ENCODE measurements at places on chromosomes 5 and 9.

GRCh38 chr5:64685866-64686265, 4.4 kb upstream of the SHISAL2B start:
- DNase-seq = no peak

GRCh38 chr5:34791761-34792244, 47.2 kb upstream of the TTC23L start:
- no peak for DNase-seq

DNA sequence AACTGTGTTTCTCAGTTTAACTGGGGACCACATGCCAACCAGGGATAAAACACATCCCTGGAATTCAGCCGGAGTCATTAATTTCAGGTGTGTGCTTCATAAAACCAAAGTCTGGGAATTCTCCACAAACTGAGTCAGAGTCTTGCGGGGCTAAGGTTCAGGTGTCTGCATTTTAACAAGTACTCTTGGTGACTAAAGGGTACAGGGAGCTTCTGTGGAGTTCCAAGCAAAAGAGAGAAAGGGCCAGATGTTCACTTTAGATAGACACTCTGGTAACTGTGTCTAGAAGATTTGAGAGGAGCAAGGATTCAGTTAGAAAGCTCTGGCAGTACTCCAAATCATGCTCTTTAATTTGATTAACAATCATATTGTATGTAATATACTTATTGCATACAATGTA, 4.0 kb downstream of the NADK2 start:
- DNase-seq = no peak

DNA sequence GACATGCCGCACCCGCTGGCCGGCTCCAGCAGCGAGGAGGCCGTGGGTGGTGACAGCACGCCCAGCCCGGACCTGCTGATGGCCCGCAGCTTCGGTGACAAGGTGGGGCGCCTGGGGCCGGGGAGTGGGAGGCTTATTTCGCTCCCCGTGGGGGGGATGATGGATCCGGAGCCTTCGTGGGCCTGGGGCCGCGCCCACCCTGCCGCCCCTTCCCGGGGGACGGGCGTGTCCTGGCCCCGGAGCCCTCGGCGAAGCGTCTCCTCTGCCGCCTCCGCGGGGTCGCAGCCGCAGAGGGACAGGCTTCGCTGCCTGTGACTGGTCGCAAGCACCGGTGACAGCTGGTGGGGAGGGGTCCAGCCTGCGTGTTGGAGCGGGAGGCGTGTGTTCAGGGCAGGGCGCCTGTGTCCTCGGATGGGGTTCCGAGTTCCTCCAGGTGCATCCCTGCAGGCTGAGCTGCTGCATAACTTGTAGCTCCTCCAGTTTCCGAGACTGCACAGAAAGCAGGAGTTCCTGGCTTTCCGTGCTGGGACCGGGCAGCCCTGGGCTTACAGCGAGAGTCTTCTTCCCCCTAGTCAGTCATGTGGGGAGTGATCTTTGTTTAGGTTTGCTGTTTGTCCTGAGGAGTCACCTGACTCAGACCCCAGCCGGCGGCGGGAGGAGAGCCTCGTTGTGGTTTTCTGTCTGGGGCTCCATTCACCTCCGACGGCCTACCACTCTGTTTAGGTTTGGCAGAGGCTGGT, 666 bp downstream of the SNX30 start:
- peak; percentile 79 for DNase-seq

GRCh38 chr9:23736293-23736692, 89.7 kb downstream of the ELAVL2 start:
- DNase-seq = no peak

DNA sequence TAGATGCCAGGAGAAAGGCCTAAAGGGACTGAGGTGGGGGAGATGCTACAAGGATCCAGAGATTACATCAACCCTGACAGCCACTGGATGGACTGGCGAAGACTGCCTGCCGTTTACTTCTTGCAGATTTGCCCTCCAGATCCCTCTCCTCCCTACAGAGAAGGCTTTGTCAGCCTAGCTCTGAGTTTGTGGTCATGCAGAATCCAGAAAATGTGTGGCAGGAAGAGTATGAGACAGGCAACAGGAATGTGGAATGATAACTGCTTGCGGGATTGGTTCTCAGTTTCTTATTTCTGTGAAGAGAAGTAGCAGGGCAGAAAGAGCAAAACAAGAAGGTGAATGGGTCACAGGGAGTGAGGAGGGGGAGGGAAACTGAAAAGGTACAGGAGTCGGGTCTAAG, 129.6 kb downstream of the TLE1 start:
- DNase-seq = no peak

DNA sequence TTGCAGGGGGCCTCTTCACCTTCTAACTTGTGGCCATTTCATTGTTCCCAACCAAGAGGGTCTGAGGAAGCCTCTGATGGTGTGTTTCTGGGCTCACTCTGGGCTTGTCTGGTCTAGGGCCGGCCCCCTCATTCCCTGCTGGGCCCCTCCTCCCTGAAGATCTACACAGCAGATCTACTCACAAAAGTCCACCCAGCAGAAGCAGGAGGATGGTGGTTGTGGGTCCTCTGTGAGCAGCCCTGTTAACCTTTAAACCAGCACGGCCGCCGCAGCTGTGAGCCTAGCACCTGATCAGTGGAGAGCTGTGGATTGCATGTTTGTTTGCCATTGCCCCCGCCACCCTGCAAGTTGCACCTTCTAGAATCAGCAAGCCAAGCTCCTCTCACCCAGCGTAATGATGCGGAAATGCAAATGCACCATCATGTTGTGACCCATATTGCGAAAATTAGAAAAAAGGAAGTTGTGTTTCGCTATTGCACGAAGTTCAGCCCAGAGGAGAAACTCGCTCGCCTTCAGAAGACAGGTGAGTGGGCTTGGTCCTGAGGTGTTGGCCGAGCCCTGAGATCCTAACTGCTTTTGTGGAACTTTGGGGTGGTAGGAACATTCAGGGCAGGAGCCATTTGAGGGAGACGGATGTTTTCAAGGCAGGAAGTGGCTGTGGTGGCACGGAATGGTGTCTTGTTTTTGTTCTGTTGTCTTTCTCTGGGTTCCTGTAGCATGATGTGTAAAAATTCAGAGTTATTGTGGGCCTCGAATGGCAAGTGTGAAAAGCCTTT, 16.7 kb downstream of the FGD3 start:
- DNase-seq = peak; percentile 68

DNA sequence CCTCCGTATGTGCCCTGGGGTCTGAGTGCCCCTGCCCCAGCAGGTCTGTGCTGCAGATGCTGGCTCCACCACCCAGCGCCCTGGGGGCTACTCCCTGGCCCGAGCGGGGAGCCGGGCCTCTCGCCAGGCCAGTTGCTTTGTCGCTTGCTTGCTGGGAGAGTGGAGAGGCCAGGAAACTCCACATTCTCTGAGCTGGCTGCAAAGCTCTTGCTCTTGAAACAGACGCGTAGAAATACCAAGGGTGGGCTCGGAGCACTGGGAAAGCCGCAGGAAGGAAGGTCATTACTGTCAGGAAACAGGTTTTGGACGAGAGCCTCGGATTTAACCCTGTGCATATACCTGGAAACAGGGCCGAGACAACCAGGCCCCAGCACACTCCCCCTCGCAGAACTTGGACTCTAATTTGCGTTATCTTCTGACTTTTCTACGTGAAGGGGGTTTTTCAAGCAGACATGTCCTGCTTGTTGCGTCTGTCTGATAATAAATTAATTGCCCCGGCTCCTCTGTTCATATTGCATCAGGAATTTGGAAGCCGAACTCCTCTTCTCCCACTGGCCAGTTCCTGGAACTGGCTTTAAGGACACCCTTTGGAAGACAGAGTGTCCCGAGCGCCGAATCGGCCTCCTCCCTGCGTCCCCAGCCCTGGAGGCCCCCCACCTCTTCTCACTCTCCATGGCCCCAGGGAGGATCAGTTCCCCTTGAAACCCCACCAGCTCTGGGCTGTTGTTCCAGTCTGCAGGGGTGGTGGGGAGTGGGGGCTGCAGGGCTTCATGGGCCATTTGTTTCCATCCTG, 11.2 kb downstream of the ADAMTSL2 start:
- DNase-seq = no peak

DNA sequence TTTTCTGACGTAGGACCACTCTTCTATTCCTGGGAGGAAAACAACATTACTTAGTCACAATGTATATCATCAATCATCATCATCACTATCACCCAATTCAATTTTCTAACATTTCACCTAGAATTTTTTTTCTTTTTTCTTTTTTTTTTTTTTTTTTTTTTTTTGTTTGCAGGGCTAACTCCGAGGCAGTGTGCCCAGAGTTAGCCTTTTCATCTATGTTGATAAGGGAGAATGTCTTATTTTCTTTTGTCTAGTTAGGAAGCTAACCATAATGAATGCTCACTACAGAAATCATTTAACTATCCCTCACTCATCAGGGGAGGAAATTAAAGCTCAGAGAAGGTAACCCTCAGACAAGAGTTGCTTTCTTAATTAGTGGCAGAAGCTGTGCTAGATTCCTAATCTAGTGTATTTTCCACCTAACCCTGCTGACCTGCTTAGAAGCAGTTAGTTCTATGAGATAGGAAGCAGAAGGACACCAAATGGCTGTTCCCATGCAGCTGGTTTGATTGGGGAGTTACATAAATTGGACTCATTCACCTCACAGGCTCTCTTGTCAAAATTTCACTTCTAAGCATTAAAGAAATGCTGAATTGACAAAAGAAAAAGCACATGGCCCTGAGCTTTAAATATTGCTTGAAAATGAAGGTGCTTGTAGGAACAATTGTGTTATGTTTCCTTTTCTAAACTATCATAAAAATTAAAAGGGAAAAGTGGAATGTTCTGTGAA, 8.6 kb upstream of the PRRC1 start:
- no peak for DNase-seq

- DNase-seq = no peak
Observed at GRCh38 chr5:22643356-22643755, 209.8 kb downstream of the CDH12 start.

DNA sequence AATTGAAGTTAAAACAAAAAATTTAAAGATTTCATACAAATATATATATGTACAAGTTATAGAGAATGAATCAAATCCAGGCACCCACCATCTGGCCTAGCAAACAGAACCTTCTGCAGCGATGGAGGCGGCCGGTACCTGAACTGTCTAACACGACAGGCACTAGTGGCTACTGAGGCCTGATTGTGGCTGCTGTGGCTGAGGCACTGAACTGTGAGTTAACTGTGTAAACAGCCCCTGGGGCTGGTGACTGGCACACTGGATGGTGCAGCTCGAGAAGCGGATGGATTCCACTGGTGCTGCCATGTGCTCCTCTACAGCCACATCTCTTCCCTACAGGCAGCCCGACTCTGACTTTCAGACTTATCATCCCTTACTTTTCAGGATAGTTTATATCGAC, 82.4 kb downstream of the RAPGEF1 start:
- peak; percentile 51 for DNase-seq

DNA sequence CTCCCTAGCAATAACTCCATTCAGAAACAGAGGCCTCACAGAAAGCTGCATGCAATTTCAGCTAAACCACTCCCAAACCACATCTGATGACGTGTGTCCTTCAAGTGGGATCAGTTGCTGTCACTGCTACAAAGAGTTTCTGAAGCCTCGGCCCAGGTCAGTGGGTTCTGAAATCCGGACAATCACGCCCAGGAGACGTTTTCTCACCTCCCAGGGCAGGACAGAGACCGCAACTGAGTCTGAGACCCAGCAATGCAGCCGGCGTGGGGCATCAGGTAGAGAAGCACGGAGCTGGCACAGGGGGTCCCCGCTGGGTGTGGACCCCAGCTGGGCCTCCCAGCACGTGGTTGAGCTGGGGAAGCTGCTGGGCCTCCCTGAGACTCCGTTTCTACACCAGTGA, 2.6 kb upstream of the UBE2QL1 start:
- no peak for DNase-seq

GRCh38 chr9:33221568-33221884, 18.4 kb upstream of the SPINK4 start:
- no peak for DNase-seq

DNA sequence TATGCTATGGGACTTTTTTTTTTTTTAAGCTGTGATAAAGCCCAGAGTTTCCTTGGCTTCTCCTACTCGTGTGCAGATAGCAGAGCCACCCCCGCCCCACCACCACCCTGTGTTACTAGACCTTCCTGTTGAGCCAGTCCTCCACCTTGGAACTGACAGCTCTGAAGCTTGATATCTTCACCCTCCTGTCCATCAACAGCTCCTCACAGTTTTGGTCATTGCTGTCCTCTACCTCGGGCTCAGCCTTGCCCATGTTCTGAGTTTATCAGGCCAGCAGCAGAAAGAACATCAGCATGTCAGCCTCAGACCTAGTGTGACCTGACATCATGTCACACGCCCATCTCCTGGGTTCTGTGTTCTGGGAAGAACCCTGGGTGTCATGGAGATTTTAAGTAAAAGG, 167.1 kb upstream of the RAI14 start:
- DNase-seq = no peak

- DNase-seq = peak; percentile 52
Observed at GRCh38 chr9:136552117-136552703, 6.4 kb upstream of the NOTCH1 start.

GRCh38 chr5:131981516-131981915, 29.9 kb downstream of the ACSL6 start:
- no peak for DNase-seq

DNA sequence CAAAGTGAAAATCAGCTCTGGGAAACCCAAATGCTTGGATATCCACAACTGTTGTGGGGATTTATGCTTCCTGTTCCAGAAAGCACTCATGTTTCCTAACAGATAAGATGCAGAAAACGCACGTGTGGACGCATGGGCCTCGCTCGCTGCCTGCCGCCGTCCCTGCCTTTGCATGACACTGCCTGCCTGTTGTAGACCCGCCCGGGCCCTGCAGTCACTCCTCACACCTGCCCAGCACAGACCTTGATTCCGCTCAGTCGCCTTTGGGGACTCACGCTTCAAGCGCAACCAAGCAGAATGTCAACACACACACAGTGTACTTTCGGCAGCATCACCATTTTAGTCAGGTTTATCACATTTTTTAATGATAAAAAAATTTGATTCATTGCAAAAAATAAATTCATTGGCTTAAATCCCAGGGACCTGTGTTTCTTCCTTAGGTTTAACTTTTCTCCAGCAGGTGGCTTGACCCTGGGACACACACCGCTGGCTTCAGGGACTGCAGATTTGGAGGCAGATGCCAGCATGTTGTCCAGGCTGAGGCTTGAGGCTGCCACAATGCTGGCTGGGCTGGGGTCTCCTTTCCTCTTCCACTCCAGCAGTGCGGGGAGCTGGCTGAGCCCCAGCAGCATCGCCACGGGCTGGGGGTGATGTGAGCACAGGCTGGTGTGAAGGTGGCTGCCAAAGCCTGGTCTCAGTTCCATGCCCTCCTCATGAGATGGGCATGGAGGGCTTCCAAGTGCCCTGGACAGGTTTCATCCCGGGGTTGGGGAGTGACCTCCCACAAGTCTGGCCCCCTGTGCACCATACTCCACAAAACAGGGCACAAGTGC, 416.9 kb upstream of the IRX4 start:
- no peak for DNase-seq

Measured in germinal center (tissue), 1 donor.